ENCODE measurements at places on chromosomes 1 and 21. TPM values are rescaled to one million over a fixed set of nuclear protein-coding genes. Genes with fewer than 3 reads are reported as not detected.
A peak's percentile ranks its signal among the peaks of the same experiment; 100 is the strongest.

AGT gene
- total RNA-seq, result 4.8 TPM

GRCh38 chr1:201164645-201165044 is 10.4 kb upstream of the TMEM9 start:
- no peak for DNase-seq

GRCh38 chr1:38624336-38625039 is 235.1 kb downstream of the RRAGC start:
- no peak for DNase-seq

PRKAB2 gene
- 13.4 TPM for total RNA-seq

- no peak for DNase-seq
These were observed 25.5 kb downstream of the RGS7 start for GRCh38 chr1:241331328-241332036.

SCCPDH gene
- total RNA-seq, result 26.2 TPM

- DNase-seq, result no peak
These were observed 158.5 kb downstream of the DNM3 start for GRCh38 chr1:171999756-172000155.

DSCAM gene
- not detected for total RNA-seq

DNA sequence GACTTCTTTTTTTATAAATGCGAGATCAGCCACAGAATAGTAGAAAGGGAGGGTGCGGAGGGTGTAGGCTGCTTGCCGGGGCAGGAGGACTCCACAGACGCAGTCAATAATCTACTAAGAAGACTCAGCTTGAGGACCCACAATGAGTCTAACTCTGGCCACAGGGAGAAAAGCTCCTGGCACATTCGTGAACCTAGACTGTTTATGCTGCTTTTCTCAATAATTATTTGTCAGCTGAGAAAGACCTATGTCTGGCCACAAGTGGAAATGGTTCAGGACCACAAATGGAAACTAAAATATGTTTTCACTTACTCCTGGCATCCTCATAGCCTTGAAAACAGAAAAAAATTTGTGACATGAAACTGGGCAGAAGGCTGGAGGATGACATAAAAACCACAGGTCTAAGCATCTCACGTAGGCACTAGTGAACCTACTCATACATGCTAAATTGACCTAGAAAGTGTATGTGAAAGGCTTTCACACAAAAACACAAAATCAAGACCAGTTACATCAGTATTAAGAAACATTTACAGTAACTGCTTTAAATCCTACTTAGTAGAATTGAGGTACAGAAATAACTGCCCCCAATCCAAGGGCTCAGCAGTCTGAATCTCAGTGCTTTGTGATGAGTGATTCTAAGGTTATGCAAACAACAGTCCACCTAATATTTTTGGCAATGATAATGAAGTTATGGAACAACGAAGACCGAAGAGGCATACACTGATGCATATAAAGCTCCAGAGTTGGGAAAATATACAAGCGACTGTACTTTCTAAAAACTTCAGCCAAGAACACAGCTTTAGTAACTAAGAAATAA is 159.5 kb downstream of the SLC45A1 start:
- DNase-seq, result no peak

DNA sequence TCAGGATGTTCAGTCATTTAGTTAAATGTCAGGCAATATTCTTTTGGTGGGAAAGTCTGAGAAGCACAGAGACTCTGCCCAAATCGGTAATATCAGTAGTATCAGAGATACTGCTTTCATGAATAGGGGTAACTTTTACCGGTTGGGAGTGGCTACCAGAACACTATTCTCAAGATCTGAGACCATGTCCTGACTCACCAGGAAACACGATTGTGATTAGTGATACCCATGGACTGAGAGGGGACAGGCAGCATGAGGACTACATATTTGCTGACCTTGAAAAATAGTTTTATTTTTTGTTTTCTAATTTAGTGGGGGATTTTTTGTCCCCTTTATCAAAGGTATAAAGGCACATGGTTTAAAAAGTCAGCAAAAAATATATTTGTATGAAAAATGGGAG is 76.0 kb upstream of the NEK2 start:
- no peak for DNase-seq

- DNase-seq, result no peak
These were observed 55.2 kb upstream of the LGALS8 start for GRCh38 chr1:236468625-236469024.

- DNase-seq, result peak; percentile 4
These were observed 3.5 kb upstream of the PADI1 start for GRCh38 chr1:17201201-17202021.

- DNase-seq, result no peak
These were observed 49.5 kb upstream of the RAB4A start for GRCh38 chr1:229221106-229222019.

CD244 gene
- total RNA-seq, result 0.45 TPM

DNA sequence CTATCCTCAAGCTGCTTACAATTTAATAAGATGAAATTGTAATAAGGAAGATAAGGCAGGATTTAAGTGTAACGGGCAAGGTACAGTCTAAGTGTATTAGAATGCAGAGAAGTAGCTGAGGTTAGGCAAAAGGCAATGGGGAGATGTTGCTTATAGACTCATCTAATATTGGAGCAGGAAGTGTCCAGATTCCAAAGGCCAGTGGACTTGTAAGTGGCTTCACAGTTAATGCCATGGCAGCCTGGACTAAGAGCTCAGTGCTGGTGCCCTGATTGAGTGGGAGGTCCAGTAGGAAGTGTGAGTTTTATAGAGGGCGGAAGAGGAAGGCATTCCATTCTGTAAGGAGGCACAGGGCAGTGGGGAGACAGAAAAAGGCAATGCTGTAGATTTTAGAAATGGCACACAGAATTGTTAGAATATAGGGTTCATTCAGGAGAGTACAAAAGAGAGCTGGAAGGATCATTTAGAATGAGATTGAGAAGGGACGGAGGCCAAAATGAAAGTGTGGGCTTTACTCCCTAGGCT is 12.6 kb downstream of the MAP3K21 start:
- DNase-seq, result no peak

DNA sequence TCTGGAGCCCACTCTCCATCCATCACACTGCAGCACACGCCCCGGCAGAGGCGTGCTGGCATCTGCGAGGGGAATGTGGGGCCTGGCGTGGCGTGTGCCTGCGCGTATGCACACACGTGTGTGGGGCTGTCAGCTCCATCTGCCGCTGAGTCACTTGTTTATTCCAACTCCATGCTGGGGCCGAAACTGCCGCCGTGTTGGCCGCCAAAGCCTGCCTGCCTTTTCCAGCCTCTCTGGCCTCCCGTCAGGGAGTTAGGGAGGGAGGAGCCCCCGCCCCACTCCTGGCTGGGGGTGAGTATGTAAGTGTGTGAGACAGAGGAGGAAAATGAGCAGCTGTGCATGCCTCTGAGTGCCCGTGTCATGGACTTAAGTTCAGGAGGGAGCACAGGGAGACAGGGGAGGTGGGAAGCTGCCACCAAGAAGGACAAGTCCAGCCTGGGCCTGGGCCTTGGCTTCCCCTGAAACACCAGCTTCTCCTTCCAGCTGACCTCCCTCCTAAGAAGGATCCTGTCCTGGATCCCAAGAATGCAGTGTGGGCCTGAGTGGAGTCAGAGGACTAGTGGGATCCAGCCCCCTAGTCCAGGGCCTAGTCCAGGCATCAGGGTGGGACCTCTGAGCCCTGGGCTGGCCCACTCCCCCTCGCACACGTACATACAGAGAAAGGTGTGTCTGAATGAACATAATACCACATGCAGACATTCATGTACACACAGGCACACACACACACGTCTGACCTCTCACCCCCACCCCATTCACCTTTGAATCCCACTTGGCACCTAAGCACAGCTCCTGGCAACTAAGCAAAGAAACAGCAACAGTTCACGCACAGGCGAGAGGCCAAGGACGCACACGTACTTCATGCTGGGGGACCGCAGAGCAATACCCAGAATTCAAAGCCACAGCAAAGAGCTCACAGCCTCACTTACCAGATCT is 24.7 kb downstream of the MEF2D start:
- DNase-seq, result peak; percentile 94

IL22RA1 gene
- total RNA-seq, result 0.74 TPM

LRRC47 gene
- total RNA-seq, result 47.6 TPM

TRAF5 gene
- 17.7 TPM for total RNA-seq

PLA2G2F gene
- 0.15 TPM for total RNA-seq

GBP6 gene
- 0.18 TPM for total RNA-seq

UBXN10 gene
- total RNA-seq, result 2.9 TPM

OTUD3 gene
- total RNA-seq, result 9.4 TPM

DNA sequence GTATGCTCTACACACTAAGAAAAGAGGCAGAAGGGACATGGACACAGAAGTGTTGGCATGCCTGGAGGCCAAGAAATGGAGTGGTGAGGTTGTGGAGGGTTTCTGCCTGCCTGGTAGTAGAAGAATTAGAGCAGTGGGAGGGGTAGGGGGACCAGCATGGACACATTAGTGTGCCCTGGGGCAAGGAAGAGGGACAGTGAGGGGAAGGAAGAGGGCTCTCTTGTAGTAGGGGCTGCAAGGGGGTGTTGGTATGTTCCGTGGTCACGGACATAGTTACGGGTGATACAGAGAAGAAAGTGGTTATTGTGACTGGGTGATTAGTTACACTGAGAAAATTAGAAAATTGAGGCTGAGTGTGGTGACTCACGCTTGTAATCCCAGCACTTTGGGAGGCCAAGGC is 23.3 kb downstream of the LEMD1 start:
- no peak for DNase-seq

DNA sequence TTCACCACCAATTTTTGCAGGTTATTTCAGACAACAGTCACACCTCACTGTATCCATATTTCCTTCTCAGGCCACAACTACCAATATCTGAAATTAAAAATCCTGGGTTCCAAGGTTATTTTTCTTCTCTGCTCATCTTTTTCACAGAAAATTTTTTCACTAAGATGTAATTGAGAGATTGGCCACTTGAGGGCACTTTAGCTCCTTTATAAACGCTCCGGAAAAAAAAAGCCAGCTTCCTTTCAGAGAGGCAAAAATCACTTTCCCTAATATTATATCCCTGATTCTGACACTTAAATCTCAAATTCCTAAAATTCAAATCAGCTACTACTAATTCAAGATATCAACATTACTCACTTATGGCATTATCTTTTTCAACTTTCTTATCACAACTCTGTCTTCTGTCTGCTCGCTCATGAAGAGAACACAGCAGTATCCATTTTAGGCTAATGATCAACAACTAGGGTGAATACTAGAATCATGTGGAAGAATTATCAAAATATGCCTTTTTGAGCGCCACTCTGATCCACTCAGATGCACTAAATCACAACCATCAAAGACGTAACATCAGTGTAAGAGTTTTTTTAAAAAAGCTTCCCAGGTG is 101.4 kb upstream of the RGS1 start:
- DNase-seq, result no peak

- no peak for DNase-seq
These were observed 64.3 kb downstream of the BCL9 start for GRCh38 chr1:147605591-147605990.

FALEC gene
- total RNA-seq, result not detected

DNA sequence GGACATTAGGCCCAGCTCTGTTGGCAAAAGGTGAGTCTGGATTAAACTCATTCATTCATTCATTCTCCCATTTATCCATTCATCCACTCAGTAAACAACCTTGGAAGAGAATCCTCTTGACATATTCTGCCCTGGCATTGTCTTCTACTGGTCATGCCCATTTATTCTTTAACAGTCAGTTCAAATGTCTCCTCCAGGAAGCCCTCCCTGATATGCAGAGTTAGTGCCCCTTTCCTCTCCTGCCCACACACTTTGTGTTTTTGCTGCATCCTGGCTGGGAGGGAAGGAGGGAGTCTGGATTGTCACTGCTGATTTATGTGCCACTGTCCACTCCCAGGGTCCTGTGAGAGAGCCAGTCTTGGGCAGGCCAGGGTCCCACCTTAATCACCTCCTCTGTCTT is 600.3 kb downstream of the MATN1 start:
- no peak for DNase-seq

CFAP45 gene
- total RNA-seq, result 16.7 TPM

- DNase-seq, result no peak
These were observed 35.0 kb upstream of the IFNLR1 start for GRCh38 chr1:24222008-24222605.

GRCh38 chr1:229561141-229561540 is 2.6 kb upstream of the ABCB10 start:
- no peak for DNase-seq

- no peak for DNase-seq
These were observed 106.2 kb downstream of the TOMM20 start for GRCh38 chr1:235022341-235022980.

FCGR3A gene
- 6.8 TPM for total RNA-seq

DNA sequence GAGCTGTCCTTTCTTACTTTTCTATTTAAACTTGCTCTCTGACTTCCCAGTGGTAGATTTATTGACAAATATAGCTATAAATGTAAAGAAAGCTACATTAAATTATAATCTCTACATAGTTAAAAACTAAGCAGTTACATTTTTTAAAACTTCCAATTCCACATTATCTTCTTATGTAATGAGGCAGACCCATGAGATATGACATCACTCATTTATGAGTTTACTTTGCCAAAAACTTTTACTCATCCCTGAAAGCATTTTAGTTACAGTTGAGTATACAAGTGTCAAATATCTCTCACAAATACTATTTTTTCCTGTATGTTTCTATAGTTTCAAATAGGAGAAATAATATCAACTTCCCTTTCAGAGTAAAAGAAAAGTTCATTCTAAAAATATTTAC is 3.8 kb downstream of the NMNAT2 start:
- DNase-seq, result no peak

FOXD2 gene
- not detected for total RNA-seq

GRCh38 chr1:40302475-40302874 is 14.6 kb downstream of the COL9A2 start:
- DNase-seq, result no peak

VAV3 gene
- total RNA-seq, result 2.4 TPM

GRCh38 chr1:29245876-29246275 is 9.6 kb downstream of the PTPRU start:
- no peak for DNase-seq

- no peak for DNase-seq
These were observed 51.7 kb downstream of the UMODL1 start for GRCh38 chr21:42122808-42123207.

GRCh38 chr1:161364332-161364731 is 3.3 kb downstream of the CFAP126 start:
- DNase-seq, result no peak

DNA sequence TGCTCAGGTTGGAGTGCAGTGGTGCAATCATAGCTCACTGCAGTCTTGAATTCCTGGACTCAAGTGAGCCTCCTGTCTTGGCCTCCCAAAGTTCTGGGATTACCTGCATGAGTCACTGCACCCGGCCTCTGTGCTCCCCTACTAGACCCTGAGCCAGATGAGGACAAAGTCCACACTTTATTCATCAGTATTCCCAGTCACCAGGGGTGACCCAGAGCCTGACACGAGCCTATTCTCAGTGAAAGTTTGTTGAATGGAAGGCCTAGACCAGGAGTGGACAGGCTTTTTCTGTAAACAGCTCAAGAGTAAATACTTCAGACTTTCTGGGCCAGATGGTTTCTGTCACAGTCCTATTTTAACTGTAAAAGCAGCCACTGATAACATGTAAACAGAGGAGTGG is 68.2 kb downstream of the MAB21L3 start:
- no peak for DNase-seq

GRCh38 chr1:243525085-243525487 is 269.2 kb downstream of the SDCCAG8 start:
- no peak for DNase-seq

All from ovary (tissue), 10 donors.